ENCODE measurements at places on chromosomes 11 and 22.

GRCh38 chr22:39268645-39269044, 23.9 kb upstream of the PDGFB start:
- no peak for DNase-seq

DNA sequence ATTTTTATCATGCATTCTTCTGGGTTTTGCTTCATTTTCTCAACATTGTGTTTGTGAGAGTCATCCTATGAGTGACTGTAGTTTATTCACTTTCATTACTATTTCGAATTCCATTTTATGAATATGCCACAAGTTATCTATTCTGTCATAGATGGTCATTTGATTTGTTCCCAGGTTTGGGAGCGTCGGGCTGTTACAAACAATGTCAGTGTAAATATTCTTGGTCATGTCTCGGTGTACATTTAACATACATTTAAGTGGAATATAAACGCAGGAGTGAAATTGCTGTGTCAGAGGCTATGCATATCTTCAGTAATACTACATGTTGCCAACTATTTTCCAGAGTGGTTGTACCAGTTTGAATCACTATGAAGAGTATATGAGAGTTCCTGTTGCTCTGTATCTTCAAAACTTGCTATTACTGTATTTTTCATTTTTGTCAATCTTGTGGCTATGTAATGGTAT, 2.4 kb downstream of the TRIM44 start:
- no peak for DNase-seq

- DNase-seq = peak; percentile 26
Observed at GRCh38 chr11:47408598-47409439, 429 bp downstream of the SLC39A13 start.

- DNase-seq = no peak
Observed at GRCh38 chr22:32319861-32320406, 37.7 kb upstream of the RFPL3 start.

DNA sequence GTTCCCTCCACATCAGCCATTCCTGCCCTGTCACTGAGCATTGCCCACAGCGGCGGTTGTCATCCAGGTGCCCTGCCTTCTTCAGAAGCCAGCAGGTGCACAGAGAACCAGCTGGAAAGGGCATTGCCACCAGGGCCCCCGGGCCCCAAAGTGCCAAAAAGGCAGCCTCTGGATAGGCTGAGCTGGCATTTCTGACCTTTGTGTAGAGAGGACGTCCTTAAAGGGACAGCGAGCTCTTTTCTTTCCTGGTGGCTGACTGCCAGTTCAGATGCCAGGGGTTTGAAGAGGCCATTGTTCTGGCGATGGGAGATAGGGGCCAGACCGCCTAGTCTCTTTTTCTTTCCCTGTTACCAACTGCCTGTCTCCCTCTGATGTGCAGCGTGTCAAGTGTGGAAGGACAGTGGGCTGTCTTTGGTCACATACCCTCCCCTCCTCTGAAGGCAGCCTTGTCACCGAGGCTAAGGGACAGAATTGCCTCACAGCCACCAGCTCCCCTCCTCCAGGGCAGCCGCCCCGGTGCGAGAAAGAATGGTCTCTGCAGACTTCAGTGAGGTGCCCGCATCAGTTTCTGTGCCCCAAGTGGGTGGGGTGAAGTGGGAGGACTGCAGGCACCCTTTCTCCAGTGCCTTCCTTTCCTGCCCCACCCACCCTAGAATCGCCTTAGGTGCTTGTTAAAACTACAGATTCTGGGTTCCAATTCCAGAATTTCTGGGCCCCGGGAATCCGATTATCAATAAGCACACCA, 109.6 kb downstream of the SCN3B start:
- DNase-seq = no peak

DNA sequence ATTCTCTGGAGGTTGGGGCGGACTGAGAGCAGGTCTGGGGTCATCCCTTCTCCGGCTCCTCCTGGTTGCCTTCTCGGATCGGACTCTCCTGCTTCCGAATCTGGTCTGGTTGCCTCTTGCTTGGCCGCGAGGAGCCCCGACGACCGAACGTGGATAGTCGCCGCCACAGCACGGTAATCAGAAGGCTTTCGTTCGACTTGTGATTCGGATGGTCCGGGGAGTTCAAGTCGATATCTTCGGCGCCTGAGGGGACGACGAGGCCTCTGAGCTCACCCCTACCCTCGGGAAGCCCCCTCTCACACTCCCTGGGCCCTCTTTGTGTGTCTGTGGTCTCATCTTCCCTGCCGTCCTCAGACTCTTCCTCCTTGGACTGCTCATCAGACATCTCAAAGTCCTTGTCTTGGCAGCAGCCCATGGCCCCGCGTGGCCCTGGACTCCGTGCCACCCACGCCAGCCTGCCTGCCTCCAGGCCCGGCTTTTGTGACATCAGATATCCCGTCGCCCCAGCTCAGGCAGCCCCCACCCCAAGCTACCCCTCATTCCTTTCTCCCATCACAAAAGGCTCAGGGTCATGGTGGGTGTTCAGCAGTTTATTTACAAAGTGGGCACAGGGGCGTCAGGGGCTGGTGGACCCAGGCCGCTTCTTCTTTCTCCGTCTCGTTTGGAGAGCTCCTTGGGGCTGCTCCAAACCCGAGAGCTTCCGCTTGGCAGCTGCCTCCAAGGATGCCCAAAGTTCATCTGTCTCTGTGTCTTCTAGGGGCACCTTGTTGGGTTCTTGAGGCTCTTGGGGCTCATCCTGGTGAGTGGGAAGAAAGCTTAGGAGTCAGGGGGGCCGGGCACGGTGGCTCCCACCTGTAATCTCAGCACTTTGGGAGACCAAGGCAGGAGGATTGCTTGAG, at the start of gene TEX54:
TEX54 (minus strand) TSS at position 506 of the 899 bp plus-strand sequence.
- DNase-seq = no peak

DNA sequence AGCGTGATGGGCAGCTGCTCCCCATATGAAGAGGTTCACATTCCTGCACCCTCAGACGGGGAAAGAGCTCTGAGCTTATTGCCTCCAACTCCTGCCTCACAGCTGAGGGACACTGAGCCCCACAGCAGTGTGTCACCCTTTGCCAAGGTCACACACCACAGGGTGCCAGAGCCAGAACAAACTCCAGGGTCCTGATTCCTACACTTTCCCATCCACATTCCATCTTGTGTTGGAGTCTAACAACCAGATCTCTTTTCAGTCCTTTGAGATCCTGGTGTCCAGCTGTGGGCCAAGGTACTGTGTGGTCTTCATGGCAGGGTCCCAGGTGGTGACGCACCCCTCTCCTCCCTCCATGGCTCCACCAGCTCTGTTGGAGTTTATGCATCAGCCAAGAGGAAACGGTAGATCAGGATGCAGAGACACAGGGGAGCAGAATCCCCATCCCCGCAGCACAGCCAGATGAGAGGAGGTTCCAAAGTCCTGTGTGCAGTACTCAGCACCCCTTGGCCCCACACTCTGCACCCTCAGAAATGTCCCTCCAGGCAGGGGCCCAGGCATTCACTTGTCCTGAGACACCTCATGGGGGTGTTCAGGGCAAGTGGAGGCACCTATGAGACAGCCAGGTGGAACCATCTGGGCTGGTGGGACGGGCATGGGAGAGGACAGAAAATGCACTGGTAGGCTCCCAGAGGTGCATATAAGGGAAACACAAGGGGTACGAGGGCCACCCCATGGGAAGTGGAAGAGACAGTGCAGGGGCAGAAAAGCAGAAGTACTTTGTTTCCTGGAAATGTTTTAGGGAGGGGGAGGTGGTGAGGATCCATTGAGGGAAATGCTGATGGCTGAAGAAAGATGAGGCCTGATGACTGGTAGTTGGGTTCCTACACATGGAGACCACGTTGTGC, 32.6 kb upstream of the GNAZ start:
- DNase-seq = no peak

DNA sequence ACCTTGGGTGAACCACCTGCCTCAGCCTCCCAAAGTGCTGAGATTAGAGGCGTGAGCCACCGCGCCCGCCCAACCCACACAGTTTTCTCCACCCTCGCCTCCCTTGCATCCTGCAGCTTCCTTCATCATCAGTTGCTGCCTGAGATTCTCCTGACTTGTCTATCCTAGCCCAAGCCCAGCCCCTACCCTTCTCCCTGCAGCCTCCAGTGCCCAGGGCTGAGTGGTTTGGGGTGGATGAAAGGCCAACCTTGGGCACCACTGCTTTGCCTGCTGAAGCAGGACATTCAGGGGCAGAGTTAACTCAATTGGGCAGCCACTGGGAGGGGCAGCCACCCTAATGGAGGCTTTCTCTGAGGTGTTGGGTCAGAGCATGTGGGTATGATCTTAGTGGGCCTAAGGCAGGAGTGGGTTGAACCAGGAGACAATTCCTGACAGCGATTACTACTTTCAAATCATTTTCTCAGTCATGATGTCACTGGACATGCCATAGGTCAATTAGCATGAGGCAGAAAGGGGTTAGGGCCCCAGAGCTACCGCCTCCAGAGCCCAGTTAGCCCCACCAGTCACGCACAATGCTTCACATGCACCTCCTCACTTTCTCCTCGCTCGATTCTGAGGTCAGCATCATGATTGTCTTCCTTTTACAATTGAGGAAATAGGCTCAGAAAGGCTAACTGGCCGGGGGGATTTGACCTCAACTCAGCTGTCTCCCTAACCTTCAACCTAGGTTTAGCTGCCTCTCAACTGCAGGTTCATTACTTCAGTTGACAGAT, 1.0 kb upstream of the FKBP2 start:
- DNase-seq = no peak

DNA sequence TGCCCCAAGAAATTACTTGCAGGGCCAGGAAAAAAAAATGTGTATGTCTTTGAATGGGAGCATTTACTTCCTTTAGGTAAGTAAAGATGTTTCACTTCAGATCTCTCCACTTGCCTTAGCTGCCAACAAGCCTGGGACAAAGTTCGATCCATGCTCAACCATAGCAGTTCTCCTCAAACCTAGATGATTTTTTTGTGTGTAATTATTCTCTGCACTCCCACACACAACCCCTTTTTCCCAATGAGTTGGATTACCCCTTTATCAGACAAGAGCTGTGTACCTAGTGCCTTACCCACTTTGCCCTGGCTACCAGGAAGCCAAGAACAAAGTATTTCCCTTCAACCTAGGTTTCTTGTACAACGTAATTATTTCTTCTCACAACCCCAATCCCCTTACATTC, 35.6 kb downstream of the TPBGL start:
- DNase-seq = no peak

- DNase-seq = no peak
Observed at GRCh38 chr22:25656724-25657123, 85.3 kb upstream of the MYO18B start.

- no peak for DNase-seq
Observed at GRCh38 chr11:61778920-61779650, 13.3 kb downstream of the TMEM258 start.

GRCh38 chr22:46776876-46777608, 14.6 kb downstream of the TBC1D22A start:
- DNase-seq = no peak

- peak; percentile 17 for DNase-seq
Observed at GRCh38 chr11:59053387-59053786, 32.7 kb upstream of the GLYATL1B start.

GRCh38 chr11:35786188-35786587, 123.6 kb downstream of the TRIM44 start:
- DNase-seq = no peak

GRCh38 chr11:77115956-77116355, 12.1 kb upstream of the MYO7A start:
- DNase-seq = no peak

- DNase-seq = peak; percentile 61
Observed at GRCh38 chr22:28674121-28674563, 5.5 kb downstream of the TTC28 start.

GRCh38 chr22:20256027-20256426, 12.1 kb downstream of the RTN4R start:
- DNase-seq = no peak

GRCh38 chr22:16721961-16722360, 103.2 kb downstream of the XKR3 start:
- no peak for DNase-seq

DNA sequence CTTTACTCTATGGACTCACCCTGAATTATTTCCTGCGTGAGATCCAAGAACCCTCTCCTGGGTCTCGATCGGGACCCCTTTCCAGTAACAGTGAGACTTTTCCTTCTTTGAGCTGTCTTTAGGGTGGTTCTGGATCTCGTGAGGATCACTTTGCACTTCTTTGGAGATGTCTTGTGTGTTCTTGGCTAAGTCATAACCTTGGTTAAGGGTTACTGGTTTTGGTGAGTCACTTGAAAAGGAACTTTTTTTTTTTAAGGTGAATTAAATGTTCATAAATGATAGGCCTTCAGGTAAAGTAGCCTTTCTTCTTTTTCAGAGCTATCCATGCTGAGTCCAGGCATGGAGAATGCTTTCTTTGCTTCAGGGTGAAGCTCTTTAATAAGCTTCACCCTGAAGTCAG, 19.4 kb upstream of the GSTP1 start:
- DNase-seq = no peak
